ENCODE measurements at places on chromosomes 3 and 15. TPM values are rescaled to one million over a fixed set of nuclear protein-coding genes. Genes with fewer than 3 reads are reported as not detected.

Gene CCDC54
- total RNA-seq, result not detected

DNA sequence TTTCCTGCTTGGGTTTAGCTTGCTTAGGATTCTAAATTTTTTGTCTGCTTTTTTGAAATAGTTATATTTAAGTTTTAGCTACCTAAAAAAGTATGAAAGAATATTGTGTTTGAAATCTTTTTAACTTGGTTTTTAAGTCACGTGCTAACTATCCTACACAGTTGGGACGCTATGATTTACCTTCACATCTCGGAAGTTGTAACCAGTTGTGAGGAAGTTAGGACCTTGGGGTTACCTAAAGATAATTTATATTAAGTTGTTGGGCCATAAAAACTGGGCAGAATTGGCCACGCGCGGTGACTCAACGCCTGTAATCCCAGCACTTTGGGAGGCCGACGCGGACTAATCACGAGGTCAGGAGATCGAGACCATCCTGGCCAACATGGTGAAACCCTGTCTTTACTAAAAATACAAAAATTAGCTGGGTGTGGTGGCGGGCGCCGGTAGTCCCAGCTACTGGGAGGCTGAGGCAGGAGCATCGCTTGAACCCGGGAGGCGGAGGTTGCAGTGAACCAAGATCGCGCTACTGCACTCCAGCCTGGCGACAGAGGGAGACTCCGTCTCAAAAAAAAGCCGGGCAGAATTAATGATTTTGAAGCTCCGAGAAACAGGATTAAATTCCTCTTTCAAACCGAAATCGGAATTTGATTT, 1.0 kb downstream of the ZFAND6 start:
- DNase-seq, result no peak

Gene COPB2
- 130 TPM for total RNA-seq

GRCh38 chr3:141328286-141329166, 39.8 kb upstream of the ZBTB38 start:
- no peak for DNase-seq

GRCh38 chr3:16059081-16059537, 115.4 kb upstream of the GALNT15 start:
- DNase-seq, result no peak

Gene CD200R1
- 1.8 TPM for total RNA-seq

- no peak for DNase-seq
These were observed 17.5 kb downstream of the COPS2 start for GRCh38 chr15:49137861-49138260.

DNA sequence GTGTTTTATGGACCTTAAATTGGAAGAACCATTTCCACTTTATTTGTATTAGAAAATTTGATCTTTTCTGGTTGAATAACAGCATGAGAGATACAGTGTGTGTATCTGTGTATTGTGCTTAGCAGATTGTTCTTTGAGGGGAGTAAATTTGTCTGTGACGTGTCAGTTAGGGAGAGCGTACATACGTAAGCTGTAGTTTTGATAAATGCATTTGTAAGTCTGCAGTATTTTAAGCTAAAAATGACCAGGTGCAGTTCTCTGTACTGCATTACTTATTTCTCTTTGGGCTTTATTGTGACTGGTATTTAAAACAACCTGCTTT, 264.8 kb downstream of the ROBO2 start:
- DNase-seq, result no peak

- no peak for DNase-seq
These were observed 33.3 kb downstream of the GLB1 start for GRCh38 chr3:33063651-33064051.

Gene TRAT1
- not detected for total RNA-seq

Gene CYP8B1
- not detected for total RNA-seq

- DNase-seq, result no peak
These were observed 97.6 kb downstream of the FOXP1 start for GRCh38 chr3:71485896-71486295.

Data from mesothelial cell of epicardium (in vitro differentiated cells).